SHP77 (cell line): ENCODE measurements at places on chromosomes 6 and 20.

DNA sequence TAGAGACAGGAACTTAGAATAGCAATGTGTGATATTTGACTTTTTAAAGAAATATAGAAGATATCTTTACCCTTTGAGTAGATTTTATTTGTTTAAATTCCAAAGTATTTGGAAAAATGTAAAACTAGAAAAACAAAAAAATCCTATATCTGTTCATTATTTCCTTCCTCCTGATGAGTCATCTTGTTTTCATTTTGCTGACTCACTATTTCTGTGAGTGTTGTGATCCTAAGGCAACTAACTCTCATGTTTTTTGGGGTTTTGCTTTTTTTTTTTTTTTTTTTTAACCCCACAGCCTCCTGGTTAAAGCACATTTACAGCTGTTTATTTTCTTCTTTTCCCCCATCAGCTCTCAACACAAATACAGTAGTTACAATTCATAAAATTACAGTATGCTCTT is 37.8 kb upstream of the THEMIS start:
- no peak for DNase-seq

DNA sequence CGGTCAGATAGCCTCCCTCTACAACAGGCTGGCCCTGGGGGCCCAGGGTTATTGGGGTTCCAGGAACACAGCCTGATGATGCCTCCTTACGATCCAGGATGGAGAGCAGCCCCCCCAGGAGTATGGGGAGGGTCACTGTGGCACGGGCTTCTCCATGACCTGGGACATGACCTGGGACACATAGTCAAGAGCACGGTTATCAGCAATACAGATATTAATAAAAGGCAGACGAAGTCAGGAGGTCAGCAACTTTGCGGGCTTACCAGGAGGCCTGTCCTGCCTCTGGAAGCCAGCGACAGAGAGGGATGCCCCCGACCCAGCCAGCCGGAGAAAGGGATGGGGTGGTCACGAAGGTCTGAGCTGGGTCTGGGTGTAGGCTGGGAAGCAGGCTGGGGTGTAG is 795 bp downstream of the MMP24OS start:
- no peak for DNase-seq

DNA sequence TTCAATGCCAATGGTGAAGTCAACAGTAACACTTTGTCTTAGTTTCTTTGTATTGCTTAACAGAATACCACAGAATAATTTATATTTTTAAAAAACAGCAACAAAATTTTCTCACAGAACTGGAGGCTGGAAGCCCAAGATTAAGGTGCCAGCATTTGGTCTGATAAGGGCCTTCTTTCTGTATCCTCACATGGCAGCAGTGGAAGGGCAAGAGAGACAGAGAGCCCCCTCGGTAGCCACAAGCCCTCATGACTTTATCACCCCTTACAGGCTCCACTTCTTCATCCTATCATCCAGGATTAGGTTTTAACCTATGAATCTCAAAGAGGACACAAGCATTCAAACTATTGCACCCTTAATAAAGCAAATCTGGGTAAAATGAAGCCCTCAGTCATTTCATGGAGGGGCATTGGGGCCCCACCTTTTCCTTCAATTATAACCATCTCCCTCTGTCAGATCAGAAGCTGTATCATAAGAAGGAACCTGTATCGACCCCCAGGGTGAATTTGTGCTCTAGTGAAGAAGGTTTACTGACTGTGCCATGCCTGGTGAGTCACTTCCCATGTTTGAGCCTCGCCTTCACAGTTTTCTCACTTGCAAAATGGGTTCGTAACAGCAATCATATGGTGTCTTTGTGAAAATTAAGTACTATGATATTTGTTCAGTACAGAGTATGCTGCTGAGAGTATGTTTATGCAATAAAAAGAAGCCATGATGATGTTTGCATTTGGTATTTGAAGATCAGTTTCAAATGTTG is 178.2 kb downstream of the LRFN2 start:
- DNase-seq, result no peak

GRCh38 chr20:48861444-48861843 is 33.6 kb upstream of the PREX1 start:
- DNase-seq, result no peak

GRCh38 chr20:841568-842546 is 8.3 kb downstream of the FAM110A start:
- DNase-seq, result no peak

- DNase-seq, result no peak
Measured at GRCh38 chr6:56625356-56625755, 17.3 kb downstream of the DST start.

- DNase-seq, result no peak
Measured at GRCh38 chr6:107606407-107606806, 116.5 kb downstream of the SOBP start.

DNA sequence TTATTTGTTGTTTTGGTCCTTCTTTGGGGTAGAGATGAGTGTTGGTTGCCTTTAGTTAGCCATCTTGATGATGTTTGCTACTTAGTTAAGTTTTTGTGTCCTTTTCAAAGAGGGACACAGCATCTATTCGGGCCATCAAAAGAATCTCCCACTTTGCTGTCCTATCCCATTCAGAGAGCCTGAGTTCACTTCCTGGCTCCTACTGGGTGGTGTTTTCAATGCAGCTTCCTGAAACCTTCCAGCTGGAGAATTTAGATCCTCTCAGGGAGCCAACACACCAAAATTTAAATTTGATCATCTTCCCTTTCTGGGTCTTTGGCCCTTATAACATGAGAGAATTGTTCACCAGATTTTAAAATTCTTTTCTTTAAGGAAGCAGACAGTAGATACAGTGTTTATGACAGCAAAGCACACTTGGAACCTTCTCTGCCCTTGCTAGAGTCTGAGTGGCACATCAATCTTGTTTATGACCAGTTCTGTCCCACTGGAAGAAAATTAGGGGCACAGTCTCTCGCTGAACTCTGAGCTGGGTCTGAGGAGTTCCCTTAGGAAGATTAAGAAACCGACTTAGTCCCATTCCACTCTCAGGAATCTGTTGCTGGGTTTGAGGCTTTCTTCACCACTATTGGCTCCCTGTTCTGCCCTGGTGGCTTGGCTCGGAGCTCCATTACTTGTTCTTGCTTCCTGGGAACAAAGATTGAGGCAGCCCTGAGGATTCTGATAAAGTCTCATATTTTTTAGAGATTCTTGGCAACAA is 115.5 kb downstream of the CCDC170 start:
- DNase-seq, result no peak

- DNase-seq, result peak; percentile 61
Measured at GRCh38 chr6:90286884-90287488, 9.7 kb downstream of the BACH2 start.

DNA sequence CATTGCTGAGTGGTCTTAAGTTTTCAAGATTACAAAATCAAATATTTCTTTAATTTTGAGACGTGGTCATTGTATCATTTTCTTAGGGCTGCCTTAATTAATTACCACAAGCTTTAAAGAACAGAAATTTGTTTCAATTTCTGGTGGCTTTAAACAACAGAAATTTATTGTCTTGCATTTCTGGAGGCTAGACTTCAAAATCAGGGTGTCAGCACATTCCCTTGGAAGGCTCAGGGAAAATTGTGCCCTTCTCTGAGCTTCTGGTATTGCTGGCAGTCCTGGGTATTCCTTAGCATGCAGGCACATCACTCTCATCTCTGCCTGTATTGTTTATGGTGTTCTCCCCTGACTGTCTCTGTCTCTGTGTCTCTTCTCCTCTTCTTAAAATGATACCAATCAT is 76.0 kb upstream of the PCSK2 start:
- DNase-seq, result no peak

DNA sequence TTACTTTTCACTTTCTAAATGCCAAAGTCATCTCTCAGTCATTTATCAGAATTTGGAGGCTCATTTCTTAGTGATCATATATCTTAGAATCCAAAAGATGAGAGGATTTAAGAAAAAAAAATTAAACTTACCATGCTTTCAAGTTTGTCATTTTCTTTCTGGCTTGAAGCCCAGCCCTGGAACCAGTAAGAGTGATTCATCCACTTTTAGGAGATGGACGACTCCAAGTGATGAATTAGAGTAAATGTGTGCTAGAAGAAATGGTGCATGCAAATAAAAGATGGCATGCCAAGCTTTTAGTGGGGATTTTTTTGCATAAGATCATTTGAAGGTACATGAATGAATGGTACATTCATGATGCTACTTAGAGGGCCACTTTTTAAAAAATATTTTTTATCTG is 20.1 kb downstream of the PLCB1 start:
- no peak for DNase-seq

DNA sequence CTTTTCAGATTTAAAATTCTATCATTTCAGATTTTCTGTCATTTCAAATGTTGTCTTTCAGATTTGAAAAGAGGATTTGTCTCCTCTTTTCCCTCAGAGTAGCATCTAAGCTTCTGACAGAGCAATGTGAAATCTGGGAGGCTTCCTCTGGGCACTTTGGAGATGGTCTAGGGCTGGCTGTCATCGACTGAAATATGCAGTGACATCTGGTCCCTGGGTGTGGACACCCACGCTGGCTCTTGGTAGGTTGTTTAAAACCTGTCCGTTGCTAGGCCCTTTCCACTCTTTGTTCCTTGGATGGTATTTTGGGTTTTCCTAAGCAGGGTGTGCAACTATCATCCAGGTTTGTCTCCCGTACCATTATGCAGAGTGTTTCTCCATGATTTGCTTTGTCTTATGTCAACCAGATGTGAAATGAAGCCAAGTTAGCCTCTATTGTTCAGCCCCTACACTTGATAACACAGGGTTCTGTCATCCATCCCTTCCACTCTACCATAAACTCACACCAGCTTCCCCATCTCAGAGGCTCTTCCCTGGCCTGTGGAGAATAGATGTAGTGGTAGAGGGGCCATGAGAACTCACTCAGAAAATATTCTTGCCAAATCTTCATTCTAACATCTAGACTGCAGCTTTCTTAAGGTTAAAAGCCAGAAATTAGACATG is 5.0 kb upstream of the VIP start:
- DNase-seq, result no peak

GRCh38 chr6:159931112-159931511 is 37.8 kb upstream of the IGF2R start:
- DNase-seq, result no peak

- DNase-seq, result no peak
Measured at GRCh38 chr6:131070061-131070460, 7.0 kb upstream of the EPB41L2 start.

GRCh38 chr6:5995949-5996713 is 10.6 kb downstream of the NRN1 start:
- peak; percentile 57 for DNase-seq

DNA sequence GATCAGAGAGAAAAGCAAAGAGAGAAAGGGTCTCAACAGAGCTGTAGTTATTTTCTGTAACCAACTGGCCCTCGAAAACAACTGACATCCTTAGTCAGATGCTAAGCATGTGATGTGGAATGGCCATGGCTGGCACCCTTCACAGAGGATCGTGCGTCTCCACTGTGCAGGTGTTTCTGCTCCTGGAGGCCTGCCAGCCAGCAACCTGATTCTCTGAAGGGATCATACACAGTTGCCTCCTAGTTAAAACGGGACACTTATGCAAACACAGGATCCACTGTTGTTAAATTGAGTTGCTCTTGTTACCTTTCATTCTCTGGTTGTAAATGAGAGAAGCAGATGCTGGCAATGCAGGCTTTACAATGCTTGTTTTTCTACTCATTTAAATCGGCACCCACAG is 148.5 kb downstream of the HDGFL1 start:
- peak; percentile 94 for DNase-seq

GRCh38 chr20:50295762-50296449 is 105.3 kb downstream of the CEBPB start:
- DNase-seq, result peak; percentile 52

DNA sequence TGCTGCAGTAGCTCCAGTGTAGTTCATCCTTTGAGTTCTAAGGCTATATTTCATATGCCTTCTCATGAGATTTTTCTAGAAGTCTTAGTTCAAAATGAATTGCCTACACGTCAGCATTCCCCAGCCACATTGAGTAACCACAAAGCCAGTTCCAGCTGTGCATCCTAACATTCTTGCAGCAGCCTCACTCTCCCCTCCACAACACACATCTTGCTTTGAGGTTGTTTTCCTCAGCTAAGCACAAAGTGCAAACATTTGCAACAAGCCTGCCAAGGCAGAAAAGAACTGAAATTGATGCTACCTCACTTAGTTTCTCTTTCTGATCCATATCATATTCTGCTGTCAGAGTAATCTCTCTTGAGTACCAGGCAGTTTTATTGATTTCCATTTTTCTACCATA is 160.7 kb upstream of the KCNQ5 start:
- no peak for DNase-seq

GRCh38 chr6:109315341-109316110 is 66.7 kb downstream of the CD164 start:
- no peak for DNase-seq

DNA sequence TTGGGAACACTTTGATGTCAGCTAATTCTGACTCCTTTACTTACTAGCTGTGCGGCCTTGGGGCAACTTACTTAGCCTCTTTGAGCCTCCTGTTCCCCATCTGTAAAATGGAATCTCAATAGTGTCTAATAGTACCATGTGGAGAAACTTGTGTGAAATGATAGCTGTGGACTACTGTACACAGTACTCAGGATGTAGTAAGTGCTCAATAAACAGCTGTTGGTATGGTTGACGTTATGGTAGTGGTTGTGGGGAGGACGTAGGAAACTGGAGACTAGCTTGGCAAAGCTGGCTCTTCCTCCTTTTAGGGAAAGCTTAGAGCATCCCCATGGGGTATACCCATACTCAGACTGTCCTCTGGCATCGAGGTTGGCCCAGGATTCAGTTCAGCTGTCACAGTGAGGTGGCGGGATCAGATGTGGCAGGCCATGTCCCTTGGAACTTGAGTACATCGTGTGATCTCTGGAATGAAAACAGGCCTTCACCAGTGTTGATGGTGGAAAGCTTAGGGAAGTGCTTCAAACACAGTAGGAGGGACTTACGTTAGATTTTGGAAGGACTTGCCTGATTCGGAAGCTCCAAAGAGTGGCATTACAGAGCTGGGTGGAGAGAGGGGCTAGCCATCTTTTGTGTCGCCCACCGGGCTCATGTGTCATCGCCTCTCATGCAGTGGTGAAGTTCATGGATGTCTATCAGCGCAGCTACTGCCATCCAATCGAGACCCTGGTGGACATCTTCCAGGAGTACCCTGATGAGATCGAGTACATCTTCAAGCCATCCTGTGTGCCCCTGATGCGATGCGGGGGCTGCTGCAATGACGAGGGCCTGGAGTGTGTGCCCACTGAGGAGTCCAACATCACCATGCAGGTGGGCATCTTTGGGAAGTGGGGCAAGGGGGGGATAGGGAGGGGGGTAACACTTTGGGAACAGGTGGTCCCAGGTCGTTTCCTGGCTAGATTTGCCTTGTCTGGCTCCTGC is 7.1 kb downstream of the VEGFA start:
- DNase-seq, result no peak

DNA sequence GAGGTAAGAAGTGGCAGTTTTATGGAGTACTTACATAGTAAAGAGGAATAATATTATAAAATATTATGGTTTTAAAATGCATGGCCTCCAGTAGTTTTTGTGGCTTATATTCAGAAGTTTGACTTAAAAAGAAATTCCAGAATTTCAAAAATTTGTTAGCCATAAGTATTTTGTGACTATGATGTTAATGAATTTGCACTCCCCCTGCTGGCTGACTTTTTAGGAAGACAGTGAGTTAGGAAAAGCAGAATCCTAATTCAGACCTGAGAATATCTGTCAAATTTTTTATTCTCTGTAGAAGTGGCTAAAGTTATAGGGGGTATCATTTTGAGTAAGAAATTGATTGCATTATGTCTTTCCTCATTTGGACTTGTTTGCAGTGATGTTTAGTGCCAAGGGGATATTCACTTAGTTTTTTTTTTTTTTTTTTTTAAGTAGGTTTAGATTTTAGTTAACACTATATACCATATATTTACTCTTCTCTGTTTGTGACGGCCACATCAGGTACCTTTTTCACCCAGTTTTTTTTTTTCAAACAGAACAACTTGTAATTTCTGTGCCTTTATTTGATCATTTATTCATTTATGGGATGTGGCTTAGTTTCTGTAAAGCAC is 40.8 kb downstream of the ZFAND3 start:
- DNase-seq, result no peak

GRCh38 chr20:5714261-5715041 is 35.8 kb upstream of the SHLD1 start:
- no peak for DNase-seq
